Adipocyte (in vitro differentiated cells): ENCODE measurements at places on chromosomes 12 and 14.

GRCh38 chr12:24012528-24012927 lies 63.1 kb upstream of the SOX5 start:
- DNase-seq: no peak

DNA sequence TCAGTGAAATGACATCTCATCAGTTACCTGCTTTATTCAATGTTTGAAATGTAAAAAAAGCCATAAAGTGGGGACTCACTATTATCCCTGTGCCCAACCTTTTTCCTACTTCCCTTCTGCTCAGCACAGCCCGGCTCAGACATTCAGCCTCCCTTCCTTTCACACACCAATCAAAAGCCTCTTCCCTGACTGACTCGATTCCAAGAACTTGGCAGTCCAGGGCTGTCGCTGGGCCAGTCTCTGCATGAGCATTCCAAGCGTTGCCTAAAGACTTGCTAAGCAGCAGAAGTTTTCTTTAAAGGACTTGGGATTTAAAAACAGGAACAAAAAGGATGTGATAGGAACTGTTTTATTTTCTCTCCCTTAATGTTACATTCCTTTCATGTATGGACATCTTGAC lies 22.7 kb downstream of the ITPR2 start:
- DNase-seq: peak; percentile 90

DNA sequence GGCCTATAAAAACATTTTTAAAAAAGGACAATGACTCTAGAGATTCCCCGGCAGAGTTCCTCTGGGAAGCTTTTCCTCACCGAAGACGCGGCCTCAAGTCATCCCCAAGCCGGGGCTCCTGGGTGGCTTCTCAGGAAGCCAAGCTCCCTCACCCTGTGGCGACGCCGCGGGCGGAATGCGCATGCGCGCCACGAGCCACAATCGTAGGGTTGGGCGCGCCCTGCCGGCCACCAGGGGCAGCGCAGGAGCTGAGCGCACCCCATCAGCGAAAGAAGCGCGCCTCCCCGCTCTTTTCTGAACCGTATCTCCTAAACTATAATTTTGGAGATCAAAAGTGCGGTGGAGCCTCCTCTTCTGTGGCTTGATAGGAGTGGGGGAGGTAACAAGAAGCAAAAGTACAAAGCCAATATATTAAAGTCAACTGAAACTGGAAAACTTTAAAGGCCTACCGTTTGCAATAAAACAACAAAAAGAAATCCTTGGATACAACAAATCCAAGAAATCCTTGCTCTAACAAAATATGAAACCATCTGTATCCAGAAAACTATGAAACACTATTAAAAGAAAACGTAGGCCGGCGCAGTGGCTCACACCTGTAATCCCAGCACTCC lies 17.4 kb upstream of the CHFR start:
- DNase-seq: peak; percentile 19

DNA sequence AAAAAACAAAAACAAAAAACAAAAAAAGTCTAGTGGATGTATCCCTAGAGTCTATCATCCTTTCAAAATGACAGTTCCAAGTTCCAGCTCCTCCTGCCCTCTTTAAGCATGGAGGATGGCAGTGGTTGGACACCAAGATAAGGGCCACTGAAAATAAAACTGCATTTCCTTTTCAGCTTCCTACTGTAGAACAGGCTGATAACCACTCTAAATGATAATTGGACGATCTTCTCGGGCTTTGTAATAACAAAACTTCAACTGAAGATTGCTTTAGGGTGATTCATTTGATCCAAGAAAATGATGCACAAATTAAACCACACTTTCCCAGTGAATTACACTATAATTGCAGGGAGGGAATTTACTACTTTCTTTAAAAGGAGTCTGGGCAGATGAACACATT lies 42.2 kb upstream of the CRACR2A start:
- no peak for DNase-seq

GRCh38 chr14:55910601-55911243 lies 207.5 kb upstream of the PELI2 start:
- DNase-seq: no peak

- no peak for DNase-seq
These were observed 80.0 kb upstream of the STAC3 start for GRCh38 chr12:57330992-57331391.

DNA sequence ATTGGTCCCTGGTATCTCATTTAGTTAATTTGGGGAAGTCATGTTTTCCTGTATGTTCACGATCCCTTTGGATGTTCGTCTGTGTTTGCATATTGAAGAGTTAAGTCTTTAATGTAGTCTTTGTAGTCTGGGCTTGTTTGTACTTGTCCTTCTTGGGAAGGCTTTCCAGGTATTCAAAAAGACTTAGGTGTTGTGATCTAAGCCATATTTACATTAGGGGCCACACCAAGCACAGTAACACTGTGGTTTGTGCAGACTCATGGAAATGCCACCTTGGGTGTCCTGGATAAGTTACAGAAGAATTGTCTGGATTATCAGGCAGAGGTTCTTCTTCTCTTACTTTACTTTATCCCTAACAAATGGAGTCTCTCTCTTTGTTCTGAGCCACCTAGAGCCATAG lies 380.3 kb downstream of the CCER1 start:
- DNase-seq: no peak

DNA sequence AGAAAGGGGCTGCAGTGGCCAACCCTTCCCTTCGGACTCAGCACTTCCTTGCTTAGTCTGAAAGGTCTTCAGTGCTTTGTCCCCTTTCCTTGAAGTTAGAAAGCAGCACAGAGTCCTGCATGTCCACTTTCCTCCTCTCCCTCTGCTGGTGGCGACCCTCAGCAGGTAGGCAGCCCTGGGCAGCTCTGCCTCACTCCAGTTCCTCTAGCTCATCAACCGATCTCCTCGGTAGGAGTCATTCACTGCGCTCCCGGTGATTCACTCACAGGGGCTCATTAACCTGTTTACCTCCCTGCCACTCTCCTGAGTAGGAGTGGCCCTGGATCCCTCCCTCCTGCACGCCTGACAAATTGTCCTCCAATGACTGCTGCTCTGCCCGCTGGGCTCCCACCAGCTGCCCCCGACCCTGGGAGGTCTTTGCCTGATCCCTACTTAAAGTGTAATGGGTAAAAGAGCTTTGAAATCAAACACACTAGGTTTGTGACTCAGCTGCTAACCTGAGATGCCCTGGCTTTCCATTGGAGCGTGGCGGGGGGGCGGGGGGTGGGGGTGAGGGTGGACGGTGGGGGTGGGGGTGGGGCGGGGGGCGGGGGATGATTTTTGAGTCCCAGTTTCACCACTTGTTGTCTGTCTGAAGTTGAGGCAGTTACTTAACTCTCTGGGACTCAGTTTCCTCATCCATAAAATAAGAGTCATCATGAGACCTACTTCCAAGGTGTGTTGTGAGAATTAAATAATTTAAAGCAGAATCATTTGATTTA lies 4.2 kb downstream of the SCNN1A start:
- DNase-seq: no peak

GRCh38 chr12:12350868-12351463 lies 924 bp upstream of the MANSC1 start:
- no peak for DNase-seq

GRCh38 chr14:95511687-95512086 lies 4.8 kb downstream of the SYNE3 start:
- no peak for DNase-seq

- DNase-seq: no peak
These were observed 188.2 kb downstream of the FUT8 start for GRCh38 chr14:65600742-65601141.
